Stimulated activated CD8-positive, alpha-beta memory T cell treated with anti-CD3 and anti-CD28 coated beads, Interleukin-4, amount 100 ng/mL, for 4 hours (primary cell): ENCODE measurements at places on chromosomes 16 and 17.
A peak's percentile ranks its signal among the peaks of the same experiment; 100 is the strongest.

- no peak for DNase-seq
These were observed 34.6 kb downstream of the SLC38A8 start for GRCh38 chr16:84007965-84008364.

DNA sequence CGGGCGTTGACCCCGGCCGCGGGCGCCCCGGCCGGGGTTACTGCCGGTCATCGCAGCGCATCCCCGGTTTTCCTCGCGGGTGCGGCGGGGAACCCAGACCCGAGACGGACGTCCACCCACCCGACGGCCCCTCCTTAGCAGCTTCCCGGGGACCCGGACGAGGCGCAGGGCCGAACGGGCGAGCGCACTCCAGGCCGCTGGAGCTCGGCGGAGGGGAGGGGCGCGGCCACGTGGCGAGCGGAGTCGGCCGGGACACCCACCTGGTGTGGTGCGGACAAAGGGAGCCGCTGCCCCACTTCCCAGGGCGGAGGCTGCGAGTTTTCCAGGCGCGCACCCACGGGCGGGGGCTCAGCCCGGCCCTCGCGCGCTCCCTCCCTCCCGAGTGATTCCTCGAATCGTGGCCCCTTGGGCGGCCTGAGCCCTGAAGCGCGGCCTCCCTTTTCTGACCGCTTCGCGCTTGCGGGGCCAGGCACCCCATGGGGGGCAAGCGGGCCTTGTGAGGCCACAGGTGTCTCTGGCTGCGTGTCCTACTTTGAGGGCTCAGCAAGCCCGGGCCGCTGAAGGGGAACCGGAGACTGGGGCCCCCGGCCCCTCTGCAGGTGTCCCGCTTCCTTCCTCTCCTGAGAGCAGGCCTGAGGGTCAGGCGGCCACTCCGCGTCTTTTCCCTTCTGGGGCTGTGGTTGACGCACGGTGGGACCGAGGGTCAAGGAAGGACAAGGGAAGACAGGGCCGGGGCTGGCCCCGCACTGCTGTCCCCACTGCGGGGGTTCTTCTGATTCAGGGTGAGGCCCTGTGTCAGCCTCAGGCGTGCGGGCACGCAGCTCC lies 1.1 kb upstream of the FASN start:
- no peak for DNase-seq

DNA sequence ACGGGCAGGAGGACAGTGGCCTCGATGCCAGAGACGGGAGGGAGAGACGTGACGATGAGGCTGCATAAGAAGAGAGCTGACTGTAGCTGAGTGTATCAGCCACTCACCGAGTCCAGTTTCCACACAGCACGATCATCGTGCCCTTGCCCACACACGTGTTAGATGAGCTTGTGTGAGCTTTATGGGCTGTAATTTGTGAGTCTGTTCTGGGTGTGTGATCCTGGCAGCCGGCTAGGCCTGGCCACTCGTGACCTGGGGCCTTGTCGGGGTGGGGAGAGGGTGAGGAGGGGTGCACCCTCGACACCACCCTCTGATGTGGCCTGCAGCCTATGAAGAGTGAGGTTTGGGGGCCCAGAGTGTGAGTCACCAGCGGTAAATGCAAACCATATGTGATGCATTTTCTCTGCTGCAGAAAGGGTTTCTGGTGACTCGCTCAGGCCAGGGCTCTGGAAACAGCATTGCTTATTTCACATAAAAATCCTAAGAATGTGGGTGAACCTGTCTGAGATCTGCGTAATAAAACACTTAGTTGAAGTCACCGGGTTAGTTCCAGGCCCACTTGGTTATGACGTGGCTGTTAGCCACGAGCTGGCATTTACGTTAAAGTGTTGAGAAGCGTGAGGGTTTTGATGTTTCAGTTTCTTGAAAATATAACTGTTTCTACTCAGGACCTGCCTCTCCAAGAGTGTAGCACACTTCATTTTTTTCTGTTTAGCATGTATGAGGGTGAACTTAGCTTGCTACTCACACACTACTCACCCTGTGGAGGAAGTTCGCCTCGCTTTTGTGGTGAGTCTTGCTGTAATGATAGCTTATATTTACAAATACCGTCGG lies 4.2 kb downstream of the METRNL start:
- DNase-seq: peak; percentile 27

DNA sequence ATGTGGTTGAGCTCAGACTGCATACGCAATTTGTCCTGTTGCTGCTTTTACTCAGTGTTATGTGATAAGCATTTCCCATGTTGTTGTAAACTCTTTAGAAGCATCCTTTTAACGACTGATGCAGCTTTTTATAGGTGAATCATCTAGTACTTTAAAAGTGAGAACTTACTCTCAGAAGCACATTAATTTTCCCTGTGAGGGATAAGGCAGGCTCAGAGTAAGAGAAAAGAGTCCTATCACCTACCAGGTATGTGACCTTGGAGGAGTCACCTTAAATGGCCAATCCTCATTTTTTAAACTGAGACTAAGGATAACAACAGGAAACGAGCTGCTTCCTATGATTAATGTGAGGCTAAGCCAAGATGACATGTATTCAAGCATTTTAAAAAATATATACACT lies 34.4 kb upstream of the GAN start:
- no peak for DNase-seq

GRCh38 chr16:25013751-25014499 lies 1.2 kb downstream of the ARHGAP17 start:
- DNase-seq: no peak

- DNase-seq: peak; percentile 16
These were observed 5.4 kb downstream of the ATPAF2 start for GRCh38 chr17:18033442-18034099.

- no peak for DNase-seq
These were observed 1.4 kb downstream of the THUMPD1 start for GRCh38 chr16:20740007-20740883.

DNA sequence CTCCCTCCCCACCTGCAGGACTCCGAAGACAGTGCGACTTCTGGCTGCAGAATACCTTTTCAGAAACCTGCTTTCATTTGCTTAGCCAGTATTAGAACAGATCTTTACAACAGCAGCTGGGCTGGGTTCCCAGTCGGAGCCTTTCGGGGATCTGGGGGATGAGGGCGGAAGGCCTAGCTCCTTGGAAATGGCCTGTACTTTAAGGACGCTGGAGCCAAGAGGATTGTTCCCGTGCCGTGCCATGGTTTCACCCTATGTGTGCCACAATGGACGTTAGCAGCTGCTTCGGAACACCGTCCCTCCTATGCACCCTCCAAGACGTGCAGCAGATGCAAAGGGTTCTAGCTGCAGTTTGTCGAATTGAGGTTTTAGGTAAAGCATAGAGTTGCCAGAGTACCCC lies 16.2 kb downstream of the KCTD2 start:
- DNase-seq: no peak

DNA sequence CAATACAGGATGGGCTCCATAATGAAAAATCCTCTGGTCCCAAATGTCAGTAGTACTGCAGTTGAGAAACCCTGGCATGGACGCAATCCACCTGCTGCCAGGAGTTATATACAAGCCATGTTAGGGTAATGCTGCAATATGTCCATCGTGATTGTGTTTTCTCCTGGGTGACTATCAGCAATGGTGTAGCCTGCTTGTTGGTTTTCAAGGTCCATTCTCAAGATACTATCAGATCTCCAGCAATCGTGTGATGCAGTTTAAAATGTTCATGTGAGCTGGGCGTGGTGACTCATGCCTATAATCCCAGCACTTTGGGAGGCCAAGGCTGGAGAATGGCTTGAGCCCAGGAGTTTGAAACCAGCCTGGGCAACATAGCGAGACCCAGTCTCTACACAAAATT lies 24.0 kb downstream of the ABCC1 start:
- no peak for DNase-seq

DNA sequence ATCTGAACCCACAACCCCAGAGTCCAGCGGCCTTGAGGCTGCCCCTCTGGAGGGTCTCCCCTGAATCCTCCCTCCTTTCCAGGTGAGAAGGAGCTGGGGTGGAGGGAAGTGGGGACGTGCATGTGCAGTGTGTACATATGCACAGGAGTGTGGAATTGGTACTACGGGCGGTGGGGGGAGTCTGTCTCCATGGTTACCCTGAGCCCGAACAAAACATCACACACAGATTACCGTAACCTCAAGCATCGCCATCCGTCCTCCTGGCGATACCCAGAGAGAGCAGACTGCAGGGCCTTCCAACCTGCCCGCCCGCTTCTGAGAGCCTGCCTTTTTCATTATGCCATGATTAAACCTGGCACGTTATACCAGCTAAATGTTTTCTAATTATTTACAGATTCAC lies 25.1 kb downstream of the GSG1L start:
- no peak for DNase-seq

GRCh38 chr17:69508814-69509213 lies 94.3 kb downstream of the MAP2K6 start:
- no peak for DNase-seq

DNA sequence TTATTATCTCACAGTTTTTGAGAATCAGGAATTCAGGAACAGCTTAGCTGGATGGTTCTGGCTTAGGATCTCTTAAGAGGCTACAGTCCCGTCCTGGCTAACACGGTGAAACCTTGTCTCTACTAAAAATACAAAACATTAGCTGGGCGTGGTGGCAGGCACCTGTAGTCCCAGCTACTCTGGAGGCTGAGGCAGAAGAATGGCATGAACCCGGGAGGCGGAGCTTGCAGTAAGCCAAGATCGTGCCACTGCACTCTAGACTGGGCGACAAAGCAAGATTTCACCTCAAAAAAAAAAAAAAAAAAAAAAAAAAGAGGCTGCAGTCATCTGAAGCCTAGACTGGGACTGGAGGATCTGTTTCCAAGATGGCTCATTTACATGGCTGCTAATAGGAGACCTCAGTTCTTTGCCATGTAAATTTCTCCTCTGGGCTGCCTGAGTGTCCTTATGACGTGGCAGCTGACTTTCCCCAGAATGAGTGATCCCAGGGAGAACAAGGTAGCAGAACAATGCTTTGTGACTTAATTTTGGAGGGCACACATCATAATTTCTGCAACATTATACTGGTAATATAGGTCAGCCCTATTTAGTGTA lies 95.8 kb upstream of the CORO6 start:
- DNase-seq: no peak

- no peak for DNase-seq
These were observed 2.3 kb upstream of the HOXB2 start for GRCh38 chr17:48546924-48547807.

- DNase-seq: no peak
These were observed 3.1 kb upstream of the SNX11 start for GRCh38 chr17:48104440-48104839.

GRCh38 chr17:70608193-70608592 lies 438.9 kb downstream of the KCNJ2 start:
- DNase-seq: no peak

DNA sequence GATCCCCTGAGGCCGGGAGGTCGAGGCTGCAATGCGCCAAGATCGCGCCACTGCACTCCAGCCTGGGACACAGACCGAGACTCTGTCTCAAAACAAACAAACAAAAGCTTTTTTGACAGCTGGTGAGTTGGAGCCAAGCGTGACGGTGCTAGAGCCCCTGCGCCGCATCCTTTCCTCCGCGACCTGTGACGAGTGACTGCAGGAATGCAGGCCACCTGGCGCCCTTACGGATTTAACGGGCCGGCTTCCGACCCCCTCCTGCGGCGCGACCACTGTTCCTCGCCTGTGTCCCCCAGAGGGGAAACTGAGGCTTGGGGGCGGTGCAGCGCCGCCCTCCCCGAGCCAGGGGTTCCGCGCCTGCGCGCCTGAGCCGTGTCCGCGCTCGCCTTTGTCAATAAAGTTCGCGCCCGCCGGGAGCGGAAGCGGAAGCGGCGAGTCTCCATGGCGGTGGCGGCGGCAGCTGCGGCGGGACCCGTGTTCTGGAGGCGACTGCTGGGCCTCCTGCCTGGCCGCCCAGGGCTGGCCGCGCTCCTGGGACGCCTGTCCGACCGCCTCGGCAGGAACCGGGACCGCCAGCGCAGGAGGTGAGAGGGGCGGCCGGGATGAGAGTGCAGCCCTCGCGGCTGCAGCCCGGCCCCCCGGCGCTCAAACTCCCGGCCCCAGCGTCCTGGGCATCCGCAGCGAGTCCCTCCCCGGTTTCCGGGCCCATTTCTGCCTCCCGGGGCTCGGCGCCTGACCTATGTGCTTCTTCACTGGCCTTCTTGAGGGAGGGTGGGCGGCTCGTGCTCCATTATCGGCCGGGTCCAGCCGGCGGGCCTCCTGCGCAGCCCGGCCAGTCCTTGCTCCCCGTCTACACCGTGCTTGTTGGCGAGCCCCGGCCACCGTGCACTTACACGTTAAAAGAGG lies at the start of gene PGS1:
TSS of gene PGS1 (plus strand) at position 425 of the 906 bp plus-strand sequence. CDS start at position 442, 17 bp downstream.
- peak; percentile 65 for DNase-seq

- no peak for DNase-seq
These were observed 997.6 kb upstream of the RBFOX1 start for GRCh38 chr16:6335072-6335471.

- no peak for DNase-seq
These were observed 50.5 kb downstream of the GPR139 start for GRCh38 chr16:20023190-20023589.

DNA sequence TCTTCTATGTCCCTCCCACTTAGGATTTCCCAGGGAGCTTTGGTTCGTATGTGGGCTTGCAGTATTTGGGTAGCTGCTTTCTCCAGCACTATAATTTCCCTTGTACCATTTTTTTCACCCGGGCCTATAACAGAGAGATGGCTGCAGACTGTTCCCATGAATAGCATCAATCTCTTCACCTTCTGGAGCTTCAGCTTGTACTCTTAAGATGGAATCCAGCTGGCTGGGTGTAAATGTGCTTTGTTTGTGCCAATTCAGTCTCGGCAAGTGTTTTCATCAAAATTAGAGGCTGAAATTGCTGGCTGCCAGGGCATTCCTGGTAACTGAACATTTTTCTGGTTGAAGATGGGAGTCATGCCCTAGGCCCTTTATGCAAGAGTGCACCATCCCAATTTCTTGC lies 12.2 kb upstream of the CPD start:
- no peak for DNase-seq

GRCh38 chr17:58476812-58477211 lies 11.4 kb downstream of the HSF5 start:
- DNase-seq: no peak

DNA sequence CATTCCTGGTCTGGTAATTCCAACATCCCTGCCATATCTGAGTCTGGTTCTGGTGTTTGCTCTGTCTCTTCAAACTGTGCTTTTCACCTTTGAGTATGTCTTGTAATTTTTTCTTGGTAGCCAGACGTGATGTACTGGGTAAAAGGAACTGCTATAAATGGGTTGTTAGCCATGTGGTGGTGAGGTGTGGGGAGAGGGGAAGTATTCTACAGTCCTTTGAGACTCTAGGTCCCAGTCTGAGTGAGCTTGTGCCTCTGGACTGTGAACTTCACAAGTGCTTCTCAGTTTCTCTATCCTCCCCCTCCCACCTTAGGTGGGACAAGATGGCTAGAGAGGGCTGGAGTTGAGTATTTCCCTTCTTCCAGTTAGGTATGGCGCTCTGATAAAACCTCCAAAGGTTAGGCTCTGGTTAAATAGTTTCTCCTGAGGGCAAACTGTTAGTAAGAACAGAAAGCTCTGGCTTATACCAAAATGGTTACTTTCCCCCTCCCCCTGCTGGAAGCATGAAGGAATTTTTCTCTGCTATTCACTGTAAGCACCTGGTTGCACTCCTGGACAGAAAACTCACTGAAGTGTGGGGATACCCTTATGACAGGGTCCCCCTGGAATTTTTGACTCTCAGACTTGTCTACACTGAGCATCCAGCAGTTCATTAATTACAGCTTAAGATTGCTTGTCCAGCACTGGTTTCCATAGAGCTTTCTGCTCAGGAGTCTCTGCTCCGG lies 87.8 kb downstream of the MARCHF10 start:
- no peak for DNase-seq
